Sigmoid colon (tissue), 7 donors: ENCODE measurements at places on chromosomes 5 and 9. TPM values are rescaled to one million over a fixed set of nuclear protein-coding genes. Genes with fewer than 3 reads are reported as not detected.

- H3K27me3 ChIP-seq, result no peaks in the 10 kb centered on the region
- H3K36me3 ChIP-seq, result no peaks in the 10 kb centered on the region
- no peak overlapping the region for H3K4me3 ChIP-seq
- H3K27ac ChIP-seq, result no peak overlapping the region
- no peak for DNase-seq
- peaks cover 31% of the 10 kb centered on the region for H3K4me1 ChIP-seq
Measured at GRCh38 chr5:5420251-5420650, 2.2 kb upstream of the ICE1 start.

- H3K4me3 ChIP-seq, result peak within 1 kb of the TSS; percentile 96
- H3K27ac ChIP-seq, result peak within 1 kb of the TSS; percentile 91
- H3K36me3 ChIP-seq, result peaks cover 6% of the 10 kb centered on the region
- H3K4me1 ChIP-seq, result peaks cover 36% of the 10 kb centered on the region
- DNase-seq, result peak; percentile 86
- no peaks in the 10 kb centered on the region for H3K27me3 ChIP-seq
Measured at GRCh38 chr9:97501177-97501971, at the start of gene TMOD1. Gene TMOD1, plus strand, starts transcription at chr9:97501666. Its CDS starts 22,523 bp downstream, at chr9:97524189.

GRCh38 chr5:74492230-74492629 is 148.3 kb downstream of the ENC1 start:
- H3K27me3 ChIP-seq, result no peaks in the 10 kb centered on the region
- H3K36me3 ChIP-seq, result no peaks in the 10 kb centered on the region
- no peak for DNase-seq

DNA sequence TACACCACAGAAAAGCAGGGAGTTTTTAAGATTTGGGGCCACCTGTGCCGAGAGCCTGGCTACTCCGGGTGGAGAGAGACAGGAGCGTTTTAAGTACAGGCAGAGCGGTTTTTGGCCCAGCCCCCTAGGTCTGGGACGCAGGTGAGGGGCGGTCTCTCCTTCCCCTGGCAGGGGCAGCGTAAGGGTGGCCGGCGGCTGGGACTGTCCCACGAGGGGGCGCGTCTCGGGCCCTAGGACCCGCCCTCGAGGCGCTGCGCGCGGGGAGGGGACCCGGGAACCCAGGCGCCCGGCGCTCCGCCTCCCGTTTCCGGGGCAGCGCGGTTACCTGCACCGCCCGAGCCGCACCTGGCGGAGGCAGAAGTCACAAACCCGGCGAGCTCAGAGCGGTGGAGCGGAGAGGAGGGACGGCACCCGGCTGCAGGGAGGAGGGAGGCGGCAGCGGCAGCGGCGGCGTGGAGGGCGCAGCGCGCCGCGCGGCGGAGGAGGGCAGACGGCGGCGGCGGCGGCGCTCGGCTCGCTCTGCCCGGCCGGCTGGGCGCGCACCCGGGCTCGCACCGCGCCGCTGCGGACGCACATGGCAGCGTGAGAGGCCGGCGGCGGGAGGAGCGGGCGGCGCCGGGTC is at the start of gene WWC1:
WWC1 (plus strand) TSS at position 304 of the 622 bp plus-strand sequence. CDS start 508 bp downstream, outside the sequence.
- peaks cover 18% of the 10 kb centered on the region for H3K4me1 ChIP-seq
- no peak within 1 kb of the TSS for H3K27ac ChIP-seq
- no peak for DNase-seq
- H3K36me3 ChIP-seq, result no peaks in the 10 kb centered on the region
- H3K4me3 ChIP-seq, result peak within 1 kb of the TSS; percentile 52

DNA sequence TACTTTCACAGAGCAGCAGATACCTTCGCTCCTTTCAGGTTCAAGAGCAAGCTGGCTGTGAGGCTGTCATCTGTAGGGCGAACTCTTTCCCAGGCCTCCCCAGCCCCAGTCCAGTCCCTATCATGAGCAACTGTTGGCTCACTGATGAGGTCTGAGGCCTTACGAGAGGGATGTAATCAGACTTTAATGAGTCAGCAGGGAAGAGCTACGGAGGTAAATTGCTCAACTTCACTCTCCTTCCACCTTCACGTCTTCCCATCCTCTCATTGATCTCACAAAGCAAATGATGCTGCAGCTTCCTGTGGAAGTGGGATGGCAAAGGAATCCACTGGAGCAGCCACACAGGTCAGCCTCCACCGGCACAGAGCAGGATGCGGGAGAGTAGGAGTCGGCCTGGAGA is 130.7 kb upstream of the TBCA start:
- no peaks in the 10 kb centered on the region for H3K36me3 ChIP-seq
- DNase-seq, result no peak
- H3K4me3 ChIP-seq, result no peak overlapping the region
- no peak overlapping the region for H3K27ac ChIP-seq
- H3K4me1 ChIP-seq, result no peaks in the 10 kb centered on the region

DNA sequence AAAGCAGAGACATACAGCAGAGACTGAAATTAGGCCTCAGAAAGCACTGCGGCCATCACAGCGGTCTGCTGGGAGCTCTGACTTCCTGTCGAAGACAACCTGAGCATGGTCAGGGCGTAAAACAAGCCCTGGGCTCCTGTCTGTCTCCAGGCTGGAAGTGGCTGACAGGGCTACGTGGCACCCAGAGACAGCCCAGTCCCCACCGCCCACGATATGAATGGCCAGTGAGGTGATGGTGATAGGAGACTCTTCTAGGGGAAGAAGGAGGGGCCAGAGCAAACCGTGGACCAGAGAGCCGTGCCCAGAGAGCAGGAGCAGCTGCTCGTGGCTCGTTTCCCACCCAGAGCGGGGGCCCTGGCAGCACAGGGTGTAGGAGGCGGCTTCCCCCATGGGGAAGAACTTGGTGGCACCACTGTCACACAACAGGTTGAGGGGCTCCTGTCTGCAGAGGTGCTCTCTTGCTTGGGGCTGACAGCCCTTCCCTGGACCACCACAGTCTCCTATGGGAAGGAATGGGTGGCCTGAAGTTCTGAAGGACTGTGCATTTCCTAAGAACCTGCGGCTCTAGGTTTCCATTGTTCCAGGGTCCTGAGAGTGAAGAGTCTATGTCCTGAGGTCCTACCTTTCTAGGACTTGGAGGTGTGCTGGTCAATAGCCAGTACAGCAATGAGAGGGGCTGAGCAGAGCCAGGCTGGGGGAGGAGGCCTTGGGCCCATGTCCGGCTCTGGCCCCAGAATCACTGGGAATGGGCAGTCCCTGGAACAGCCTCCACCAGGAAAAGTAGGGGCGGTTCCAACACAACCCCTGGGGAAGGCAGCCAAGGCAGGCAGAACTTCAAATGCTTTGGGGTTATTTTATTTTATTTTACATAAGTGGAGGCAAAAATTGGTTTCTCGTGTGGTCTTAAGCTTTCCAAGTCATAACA is 56.4 kb downstream of the BARX1 start:
- no peaks in the 10 kb centered on the region for H3K27me3 ChIP-seq
- no peaks in the 10 kb centered on the region for H3K4me1 ChIP-seq
- H3K4me3 ChIP-seq, result no peak overlapping the region
- no peaks in the 10 kb centered on the region for H3K36me3 ChIP-seq
- H3K27ac ChIP-seq, result no peak overlapping the region
- DNase-seq, result peak; percentile 56

DNA sequence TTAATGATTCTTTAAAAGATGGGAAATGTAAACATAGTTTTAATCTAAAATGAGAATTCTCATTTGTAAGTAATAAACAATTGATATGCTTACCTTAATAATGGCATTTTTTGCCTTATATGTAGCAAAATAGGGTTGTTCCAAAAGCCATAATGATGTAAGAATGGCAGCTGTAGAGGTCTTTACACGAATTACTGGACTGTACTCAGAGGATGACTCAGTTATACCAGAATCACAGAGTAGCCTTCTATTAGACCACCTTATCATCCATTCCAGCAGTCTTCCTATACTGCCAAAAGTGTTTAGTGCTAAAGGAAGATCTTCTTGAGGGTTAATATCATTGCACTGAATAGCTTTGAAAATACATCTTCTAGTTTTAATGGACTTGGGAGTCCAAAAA is 66.5 kb downstream of the CPLANE1 start:
- no peaks in the 10 kb centered on the region for H3K4me1 ChIP-seq
- no peak for DNase-seq
- no peak overlapping the region for H3K27ac ChIP-seq

DNA sequence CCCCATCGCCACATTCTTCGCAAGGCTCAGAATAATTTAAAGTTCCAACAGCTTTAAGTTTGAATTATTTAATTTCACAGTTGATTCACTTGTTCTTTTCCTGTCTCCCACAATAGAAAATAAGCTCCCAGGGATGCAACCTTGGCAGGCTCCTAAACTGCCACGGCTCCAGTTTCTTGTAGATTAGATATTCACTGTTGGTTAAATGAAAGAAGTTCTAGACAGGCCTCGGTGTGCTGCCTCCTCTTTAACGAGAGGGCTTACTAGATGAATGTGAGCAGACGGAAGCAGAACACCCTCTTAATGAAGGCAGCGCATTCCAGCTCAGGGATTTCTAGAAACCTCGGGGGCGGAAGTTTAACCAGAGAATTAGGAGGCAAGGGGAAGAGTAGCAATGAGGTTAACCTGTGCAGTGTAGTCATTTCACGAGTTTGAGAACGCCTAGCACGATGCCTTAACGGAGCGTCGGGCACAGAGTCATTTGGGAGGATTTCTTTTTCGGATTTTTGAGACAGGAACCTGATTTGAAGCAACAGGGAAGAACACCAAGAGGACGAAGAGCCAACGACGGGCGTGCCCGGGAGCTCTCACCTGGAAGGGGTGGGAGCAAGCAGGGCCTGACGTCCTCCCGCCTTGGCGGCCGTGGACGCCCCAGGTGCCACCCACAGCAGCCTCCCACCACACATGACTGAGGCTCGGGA is 637 bp upstream of the SMC5 start:
- H3K27ac ChIP-seq, result peak overlapping the region; percentile 90
- H3K36me3 ChIP-seq, result no peaks in the 10 kb centered on the region
- peak overlapping the region; percentile 76 for H3K4me3 ChIP-seq

DNA sequence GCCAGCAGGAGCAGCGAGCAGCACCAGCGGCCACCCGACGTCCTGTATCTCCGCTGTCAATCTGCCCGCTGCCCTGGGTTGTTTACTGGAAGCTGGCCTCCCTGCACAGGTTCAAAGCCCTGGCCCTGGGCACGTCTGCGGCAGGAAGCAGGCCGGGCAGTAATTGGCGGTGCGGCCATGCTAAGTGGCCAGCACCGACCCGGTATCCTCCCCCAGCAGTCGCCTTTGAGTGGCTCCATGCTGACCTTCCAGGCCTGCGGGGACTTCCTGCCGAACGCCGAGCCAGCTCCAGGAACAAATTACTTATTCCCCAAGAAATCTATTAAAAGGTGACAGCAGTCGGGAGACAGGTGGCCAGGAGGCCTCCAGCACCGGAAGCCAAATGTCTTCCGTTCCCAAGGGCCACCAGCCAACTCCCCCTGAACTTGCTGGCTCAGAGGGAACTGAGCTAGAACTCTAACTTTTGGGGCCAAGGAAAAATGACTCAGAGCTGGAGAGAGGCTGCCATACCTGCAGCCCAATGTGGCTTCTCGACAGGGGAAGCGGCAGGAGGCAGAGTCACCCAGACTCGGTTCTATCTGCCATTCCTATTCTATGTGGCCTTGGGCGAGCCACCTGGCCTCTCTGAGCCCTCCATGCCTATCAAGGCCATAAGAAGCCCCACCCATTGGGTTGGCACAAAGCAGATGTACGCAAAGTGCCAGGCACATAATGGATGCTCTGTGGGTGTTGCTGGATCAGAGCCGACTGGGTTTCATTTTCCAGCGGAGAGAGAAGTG is 13.7 kb upstream of the PSMB7 start:
- H3K27me3 ChIP-seq, result no peaks in the 10 kb centered on the region
- peak; percentile 62 for DNase-seq
- no peaks in the 10 kb centered on the region for H3K4me1 ChIP-seq
- no peak overlapping the region for H3K27ac ChIP-seq
- no peak overlapping the region for H3K4me3 ChIP-seq

GRCh38 chr5:121915765-121916164 is 46.0 kb upstream of the SRFBP1 start:
- no peaks in the 10 kb centered on the region for H3K27me3 ChIP-seq
- H3K27ac ChIP-seq, result no peak overlapping the region
- H3K36me3 ChIP-seq, result no peaks in the 10 kb centered on the region
- H3K4me1 ChIP-seq, result no peaks in the 10 kb centered on the region
- H3K4me3 ChIP-seq, result no peak overlapping the region

- H3K4me3 ChIP-seq, result no peak overlapping the region
- no peak for DNase-seq
- H3K36me3 ChIP-seq, result no peaks in the 10 kb centered on the region
Measured at GRCh38 chr5:39200081-39200480, 19.3 kb downstream of the FYB1 start.

DNA sequence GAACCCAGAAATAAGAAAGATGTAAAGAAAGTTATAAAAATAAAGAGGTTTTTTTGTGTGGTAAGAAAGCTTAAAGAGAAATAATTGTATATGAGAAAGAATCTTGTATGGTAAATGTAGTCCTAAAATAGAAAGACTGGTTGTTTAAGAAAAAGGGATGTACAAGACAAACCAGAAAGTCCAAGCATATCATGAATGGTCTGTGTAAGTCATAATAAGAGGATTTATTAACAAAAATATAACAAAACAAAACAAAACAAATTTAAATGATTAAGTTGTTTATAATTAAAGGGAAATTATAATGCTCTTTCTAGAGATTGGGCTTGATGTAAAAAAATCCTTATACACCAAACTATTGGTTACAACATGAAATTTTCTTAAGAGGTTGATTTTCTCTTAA is 590.4 kb upstream of the PTGER4 start:
- H3K27me3 ChIP-seq, result no peaks in the 10 kb centered on the region
- no peaks in the 10 kb centered on the region for H3K36me3 ChIP-seq
- DNase-seq, result no peak
- H3K27ac ChIP-seq, result no peak overlapping the region
- no peaks in the 10 kb centered on the region for H3K4me1 ChIP-seq

DNA sequence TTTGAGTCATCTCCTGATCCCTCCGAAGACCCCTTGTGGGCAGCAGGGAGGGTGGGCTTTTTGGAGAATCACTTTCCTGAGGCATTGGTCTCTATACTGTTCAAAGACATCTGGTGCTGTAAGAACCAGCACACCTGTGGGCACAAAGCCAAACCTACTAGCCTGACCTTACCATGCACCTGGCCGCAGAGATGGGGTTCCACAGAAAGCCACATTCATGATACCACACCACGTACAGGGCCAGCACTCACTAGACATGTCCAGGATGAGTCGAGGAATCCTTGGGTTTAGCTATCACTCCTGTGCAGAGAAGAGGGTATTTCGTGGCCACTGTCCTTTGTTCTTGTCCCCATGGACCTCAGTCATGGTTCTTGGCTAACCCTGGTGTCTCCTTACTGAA is 203.4 kb downstream of the CACNA1B start:
- no peaks in the 10 kb centered on the region for H3K4me1 ChIP-seq
- no peak for DNase-seq
- no peaks in the 10 kb centered on the region for H3K36me3 ChIP-seq

DNA sequence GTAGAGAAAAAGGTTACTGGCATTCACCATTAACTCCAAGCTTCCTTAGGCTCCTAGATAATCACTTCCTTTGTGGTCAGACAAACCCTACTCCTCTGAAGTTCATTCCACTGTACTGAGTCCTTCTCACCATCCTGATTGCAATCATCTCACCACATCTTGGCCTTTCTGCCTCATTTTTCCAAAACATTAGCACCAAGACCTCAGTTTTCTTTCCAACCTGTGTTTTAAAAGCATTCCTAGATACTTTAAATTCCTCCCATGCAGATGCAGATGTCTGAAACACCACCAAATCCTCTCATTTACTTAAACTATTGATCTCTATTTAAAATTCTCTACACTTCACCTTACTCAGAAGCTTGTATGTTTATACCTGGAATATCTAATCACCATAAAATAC is 961.3 kb upstream of the CTNND2 start:
- DNase-seq, result no peak
- no peak overlapping the region for H3K27ac ChIP-seq
- H3K4me1 ChIP-seq, result no peaks in the 10 kb centered on the region

Gene PKD2L2
- total RNA-seq, result not detected

Gene TMC1
- not detected for total RNA-seq

Gene MEGF10
- 3.3 TPM for total RNA-seq

Gene PCDHAC1
- total RNA-seq, result 0.54 TPM

Gene POLR3G
- total RNA-seq, result 1.1 TPM
